Esophagus (tissue), 2 donors: ENCODE measurements at places on chromosomes 3 and 15. TPM values are rescaled to one million over a fixed set of nuclear protein-coding genes. Genes with fewer than 3 reads are reported as not detected.

FGD5 gene
- polyA plus RNA-seq = 1.7 TPM

ASB14 gene
- not detected for polyA plus RNA-seq

PODXL2 gene
- polyA plus RNA-seq = 2.5 TPM

SYNPR gene
- not detected for polyA plus RNA-seq

CPEB1 gene
- polyA plus RNA-seq = 0.79 TPM

TLR9 gene
- 0.10 TPM for polyA plus RNA-seq

ZPLD1 gene
- not detected for polyA plus RNA-seq

SLC12A1 gene
- not detected for polyA plus RNA-seq

FANCD2OS gene
- not detected for polyA plus RNA-seq

GOLGA8B gene
- 58.1 TPM for polyA plus RNA-seq

DPH6 gene
- 6.8 TPM for polyA plus RNA-seq

MNS1 gene
- 2.1 TPM for polyA plus RNA-seq

ISG20 gene
- 30.4 TPM for polyA plus RNA-seq

LRTM1 gene
- polyA plus RNA-seq = not detected

RLBP1 gene
- not detected for polyA plus RNA-seq

UBA7 gene
- 24.1 TPM for polyA plus RNA-seq

IL17RC gene
- 52.7 TPM for polyA plus RNA-seq

GABRR3 gene
- not detected for polyA plus RNA-seq

SMCO1 gene
- polyA plus RNA-seq = not detected

ITIH1 gene
- 0.13 TPM for polyA plus RNA-seq

TMEM45A gene
- polyA plus RNA-seq = 1.0 TPM

P3H2 gene
- 4.9 TPM for polyA plus RNA-seq

AHSG gene
- 0.06 TPM for polyA plus RNA-seq

GHSR gene
- not detected for polyA plus RNA-seq

KBTBD8 gene
- 0.47 TPM for polyA plus RNA-seq

TIMP4 gene
- 0.45 TPM for polyA plus RNA-seq

GP5 gene
- not detected for polyA plus RNA-seq

OXTR gene
- 1.0 TPM for polyA plus RNA-seq

TTLL13 gene
- 0.07 TPM for polyA plus RNA-seq

CILP gene
- polyA plus RNA-seq = 1.6 TPM

MINAR1 gene
- 0.11 TPM for polyA plus RNA-seq

SI gene
- not detected for polyA plus RNA-seq

MORC1 gene
- polyA plus RNA-seq = not detected

TMED3 gene
- 117 TPM for polyA plus RNA-seq

SLC22A14 gene
- 0.19 TPM for polyA plus RNA-seq

NFKBIZ gene
- 30.3 TPM for polyA plus RNA-seq

HIGD1A gene
- 137 TPM for polyA plus RNA-seq

CACNA2D2 gene
- polyA plus RNA-seq = 0.31 TPM

PTPRG gene
- 1.6 TPM for polyA plus RNA-seq

VEPH1 gene
- polyA plus RNA-seq = 0.07 TPM

SEMA6D gene
- polyA plus RNA-seq = 0.40 TPM
